ENCODE measurements at places on chromosomes 3 and 15.

DNA sequence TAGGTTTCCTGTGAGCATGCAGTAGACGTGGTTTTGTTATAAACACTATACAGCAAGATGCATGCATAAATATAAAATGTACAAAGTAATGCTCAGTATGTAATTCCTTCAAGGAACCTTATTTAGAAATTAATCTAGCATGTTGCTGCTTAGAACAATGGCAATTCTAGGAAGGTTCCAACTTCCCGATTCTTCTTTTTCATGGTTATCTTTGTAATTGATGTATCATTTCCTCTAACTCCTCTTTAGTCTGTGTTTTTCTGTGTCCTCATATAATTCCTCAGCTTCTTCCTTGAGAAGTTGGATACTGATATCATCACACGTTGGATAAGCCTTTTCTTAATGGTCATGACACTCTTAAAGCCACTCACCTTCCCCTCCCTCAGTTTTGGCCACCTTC is 3.5 kb downstream of the TSEN2 start:
- DNase-seq = no peak

DNA sequence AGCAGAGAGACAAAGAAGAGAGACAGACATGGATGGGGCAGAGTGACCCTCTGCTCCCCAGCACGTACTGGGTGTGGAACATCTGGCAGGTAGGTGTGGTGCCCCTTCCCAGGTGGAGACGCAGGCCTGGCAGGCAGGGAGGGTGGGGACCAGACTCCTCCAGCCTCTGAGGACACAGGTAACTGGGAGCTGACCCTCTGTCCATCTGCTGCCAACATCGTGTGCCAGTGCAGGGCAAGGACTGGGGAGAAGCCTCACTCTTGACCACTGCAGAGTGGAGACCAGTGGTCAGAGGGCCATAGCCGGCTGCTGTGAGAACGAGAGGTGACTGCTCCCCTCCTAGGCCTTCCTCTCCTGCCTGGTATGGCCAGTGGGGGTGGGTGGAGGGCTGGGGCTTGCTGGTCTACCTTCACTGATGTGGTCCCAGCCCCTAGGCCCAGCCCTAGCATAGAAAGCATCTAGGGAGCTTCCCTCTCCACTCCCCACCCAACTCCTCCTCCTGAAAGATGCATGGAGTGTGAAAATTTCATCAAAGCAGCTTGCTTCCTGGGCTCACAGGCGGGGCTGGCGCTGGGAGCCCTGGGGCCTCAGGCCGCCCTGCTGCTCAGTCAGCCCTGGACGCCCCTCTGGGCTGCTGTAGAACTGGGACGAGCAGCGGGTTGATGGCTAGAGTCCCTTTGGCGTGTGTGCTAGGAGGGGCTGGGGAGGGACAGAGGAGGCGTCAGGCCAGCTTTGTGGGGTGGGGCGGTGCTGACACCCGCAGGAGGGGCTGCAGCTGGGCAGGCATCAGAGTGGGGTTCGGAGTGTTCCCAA is 90.3 kb downstream of the PLXNA1 start:
- DNase-seq = no peak

DNA sequence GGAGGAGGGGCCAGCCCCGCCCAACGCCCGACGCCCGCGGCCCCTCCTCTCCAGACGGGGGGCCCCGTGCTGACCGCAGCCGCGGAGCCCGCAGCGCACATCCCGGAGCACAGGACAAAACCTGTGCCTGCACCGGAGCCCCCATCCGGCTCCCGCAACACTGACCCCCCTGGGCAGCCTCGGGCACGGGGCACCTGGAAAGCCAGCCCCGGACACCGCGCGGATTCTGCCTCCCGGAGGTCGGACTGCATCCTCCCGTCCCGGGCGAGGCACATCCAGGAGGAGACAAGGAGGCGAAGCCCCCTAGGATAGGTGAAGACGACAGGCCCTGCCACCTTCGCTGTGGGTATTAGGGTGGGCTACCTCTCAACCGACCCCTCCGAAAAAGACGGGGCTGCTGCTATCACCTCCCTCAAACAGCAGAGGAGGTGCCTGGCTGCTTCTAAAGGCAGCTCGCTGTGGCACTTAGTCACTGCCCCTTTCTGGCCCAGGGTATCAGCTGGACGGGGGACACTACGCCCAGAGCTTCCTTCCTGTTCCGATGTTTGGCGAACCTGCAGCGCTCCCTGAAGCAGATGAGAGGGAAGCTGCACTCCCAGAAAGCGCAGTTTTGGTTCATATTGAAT is 10.6 kb downstream of the XXYLT1 start:
- DNase-seq = no peak

- no peak for DNase-seq
Measured at GRCh38 chr3:155970398-155970797, 99.9 kb downstream of the GMPS start.

- DNase-seq = no peak
Measured at GRCh38 chr15:70090436-70091296, 7.1 kb downstream of the TLE3 start.

- DNase-seq = no peak
Measured at GRCh38 chr15:41773332-41773728, 954 bp upstream of the MAPKBP1 start.

GRCh38 chr15:68259883-68260282 is 17.7 kb upstream of the FEM1B start:
- no peak for DNase-seq

GRCh38 chr15:58556028-58556361 is 124.2 kb downstream of the LIPC start:
- DNase-seq = no peak

GRCh38 chr15:89775815-89776214 is 317 bp upstream of the MESP2 start:
- no peak for DNase-seq

DNA sequence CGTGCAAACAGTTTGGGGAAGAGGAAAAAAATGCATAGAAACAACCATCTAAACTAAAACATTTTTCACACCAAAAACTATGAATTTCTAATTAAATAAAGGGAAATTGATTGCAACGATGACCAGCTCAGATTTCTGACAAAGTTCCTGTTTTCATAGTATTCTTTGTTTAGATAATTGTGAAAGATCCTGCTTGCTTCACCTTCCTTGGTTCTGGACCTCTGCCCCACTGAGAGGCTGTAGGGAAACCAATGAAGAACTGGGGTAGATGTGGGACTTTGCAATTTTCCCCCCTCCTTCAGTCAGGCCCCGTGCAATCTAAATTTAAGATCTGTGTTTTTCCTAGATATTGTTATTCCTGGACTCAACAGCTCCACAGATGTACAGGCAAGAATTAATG is 13.8 kb upstream of the TEX264 start:
- DNase-seq = no peak

- peak; percentile 5 for DNase-seq
Measured at GRCh38 chr3:190183121-190183520, 62.4 kb upstream of the P3H2 start.

- DNase-seq = no peak
Measured at GRCh38 chr15:49881866-49882265, 237.2 kb downstream of the ATP8B4 start.

DNA sequence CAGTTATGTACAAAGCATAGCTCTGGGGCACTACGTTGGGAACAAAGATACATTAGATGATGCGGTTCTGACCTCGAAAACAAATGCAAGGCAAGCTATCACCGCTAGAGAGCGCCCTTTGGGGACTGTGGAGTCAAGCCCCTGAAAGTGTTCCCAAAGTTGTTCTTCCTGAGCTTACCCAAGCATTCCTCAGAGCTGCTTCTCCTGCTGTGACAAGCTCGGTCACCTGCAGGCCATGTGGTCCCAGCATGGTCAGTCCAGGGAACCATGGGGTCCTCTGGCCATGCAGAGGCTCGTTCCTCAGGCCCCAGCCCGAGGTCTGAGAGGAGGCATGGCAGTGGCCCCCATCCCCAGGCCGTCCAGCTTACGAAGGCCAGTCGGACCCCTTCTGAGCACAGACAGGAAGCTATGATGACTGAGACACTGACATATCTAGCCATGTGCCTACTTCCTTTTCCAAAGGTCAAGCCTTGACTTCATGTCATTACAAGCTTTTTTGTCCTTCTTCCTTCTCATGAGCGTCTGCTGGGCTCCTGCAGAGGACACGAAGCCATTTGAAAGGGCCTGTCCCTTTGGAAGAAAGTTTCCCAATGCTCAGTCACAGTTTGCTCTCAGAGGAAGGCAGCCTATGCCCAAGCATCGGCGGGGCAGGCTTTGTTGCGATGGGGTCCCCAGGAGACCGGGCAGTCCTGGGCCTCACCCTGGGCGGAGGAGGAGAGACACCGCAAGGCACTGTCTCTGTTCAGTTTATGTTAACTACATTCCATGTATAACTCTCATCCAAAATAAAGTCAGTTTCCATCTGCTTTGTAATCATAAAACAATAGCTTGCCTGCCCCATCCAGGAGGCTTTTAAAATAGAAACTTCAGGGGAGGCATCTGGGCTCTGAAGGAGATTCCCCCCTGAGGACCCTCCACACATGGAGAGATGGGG is 79.3 kb downstream of the ATP10A start:
- no peak for DNase-seq

DNA sequence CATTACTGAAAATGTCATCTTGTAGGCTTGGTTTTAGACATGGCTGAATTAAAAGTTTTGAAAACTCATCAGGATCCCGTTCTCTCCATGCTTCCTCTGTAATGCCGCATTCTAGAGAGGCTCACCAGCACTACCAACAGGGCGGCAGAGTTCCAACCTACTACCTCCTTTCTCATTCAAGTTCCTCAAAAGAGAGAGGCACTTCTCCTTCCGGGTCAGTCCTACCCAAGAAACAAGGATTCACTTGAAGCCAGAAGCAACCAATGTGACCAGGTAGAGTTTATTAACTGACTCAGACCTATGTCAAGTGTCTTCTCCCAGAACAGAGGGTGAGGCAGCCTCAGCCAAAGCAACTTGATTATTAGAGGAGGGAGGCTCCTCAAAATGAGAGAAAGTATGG is 59.8 kb upstream of the GYG1 start:
- no peak for DNase-seq

GRCh38 chr15:67833710-67834511 is 5.9 kb downstream of the RNU6-1 start:
- no peak for DNase-seq

- no peak for DNase-seq
Measured at GRCh38 chr3:36738702-36739101, 25.7 kb downstream of the DCLK3 start.

DNA sequence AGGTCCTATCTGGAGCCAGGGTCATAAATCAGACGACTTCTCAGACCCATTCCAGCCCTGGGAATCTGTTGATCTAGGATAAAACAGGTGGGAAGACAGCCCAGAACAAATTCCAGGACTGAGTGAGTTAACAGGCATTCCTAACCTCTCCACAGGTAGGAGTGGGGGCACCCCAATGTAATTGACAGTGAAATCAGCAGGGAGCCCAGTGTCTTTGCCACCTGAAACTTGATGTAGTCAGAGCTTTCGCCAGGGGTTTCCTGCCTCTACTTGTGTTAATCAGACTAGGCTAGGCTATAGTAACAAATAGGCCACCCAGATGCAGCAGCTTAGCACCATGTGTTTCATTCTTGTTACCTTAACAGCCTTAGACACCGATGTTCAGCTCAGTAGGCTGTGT is 2.7 kb upstream of the HEG1 start:
- no peak for DNase-seq

DNA sequence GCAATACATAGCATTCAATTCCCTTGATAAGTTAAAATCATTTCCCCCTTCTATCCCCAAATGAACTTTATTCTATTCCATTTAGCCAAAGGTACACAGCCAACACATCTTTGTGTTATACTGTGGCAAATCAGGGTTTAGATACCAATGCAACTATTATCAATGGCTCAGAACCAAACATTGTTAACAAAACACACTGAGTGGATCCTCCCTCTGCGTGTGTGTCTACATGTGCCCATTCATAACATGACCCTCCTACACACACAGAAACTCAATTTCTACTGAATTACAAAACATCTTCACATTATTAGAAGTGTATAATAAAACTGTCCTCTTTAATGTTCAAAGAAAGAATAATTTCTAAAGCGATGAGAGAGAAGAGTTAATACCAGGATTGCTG is 1.3 kb downstream of the TTBK2 start:
- no peak for DNase-seq

- DNase-seq = no peak
Measured at GRCh38 chr3:162285259-162285658, 788.7 kb downstream of the OTOL1 start.

All from NCI-H446 (cell line).